Cerebellar nuclear complex (tissue), 1 donor: ENCODE measurements at places on chromosomes 6 and 20.

DNA sequence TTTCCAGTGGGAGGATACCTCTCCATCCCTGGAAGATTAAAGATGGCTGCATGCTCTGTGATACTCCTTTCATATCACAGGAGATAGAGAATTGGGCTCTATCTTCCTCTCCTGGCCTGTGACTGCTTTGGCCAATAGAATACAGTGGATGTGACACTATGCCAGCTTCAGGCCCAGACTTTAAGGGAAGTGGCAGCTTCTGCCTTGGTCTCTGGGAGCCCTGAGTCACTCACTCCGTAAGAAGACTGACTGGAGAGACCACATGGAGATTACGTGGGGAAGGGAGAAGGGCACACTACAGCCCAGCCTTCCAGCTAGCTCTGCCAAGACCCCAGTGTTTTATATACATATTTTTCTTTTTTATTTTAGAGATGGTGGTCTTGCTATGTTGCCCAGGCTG, 10.4 kb upstream of the MMP9 start:
- DNase-seq: no peak

DNA sequence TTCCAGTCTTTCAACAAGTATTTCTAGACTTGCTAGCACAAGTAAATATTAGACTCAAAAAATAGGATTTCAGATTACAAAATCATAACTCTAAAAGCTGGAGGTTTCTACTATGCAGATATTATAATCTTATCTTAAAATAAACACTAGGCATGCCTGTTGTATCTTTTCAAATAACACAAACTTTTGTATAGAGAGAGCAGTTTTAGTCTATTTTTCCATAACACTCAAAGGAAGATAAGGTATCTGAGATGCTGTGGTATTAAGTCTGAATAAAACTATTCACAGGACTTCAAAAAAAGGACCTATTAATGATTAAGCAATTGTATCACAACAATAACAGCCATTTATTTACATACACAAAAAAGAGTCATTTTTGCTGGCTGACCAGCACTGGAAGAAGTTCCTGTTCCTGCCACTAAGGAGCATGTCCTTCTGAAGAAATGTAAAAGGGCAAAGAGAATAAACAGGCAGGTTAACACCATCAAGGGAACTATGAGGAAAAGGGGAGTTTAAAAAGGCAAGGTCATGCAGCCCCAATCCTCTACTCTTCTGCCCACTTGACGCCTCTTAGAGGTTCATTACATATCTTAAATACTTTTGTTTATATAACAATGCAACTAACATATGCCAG, 39.4 kb downstream of the REPS1 start:
- DNase-seq: no peak

GRCh38 chr6:109513571-109514071, 30.6 kb upstream of the ZBTB24 start:
- DNase-seq: no peak

GRCh38 chr6:36195471-36196112, 952 bp upstream of the BRPF3 start:
- DNase-seq: no peak

DNA sequence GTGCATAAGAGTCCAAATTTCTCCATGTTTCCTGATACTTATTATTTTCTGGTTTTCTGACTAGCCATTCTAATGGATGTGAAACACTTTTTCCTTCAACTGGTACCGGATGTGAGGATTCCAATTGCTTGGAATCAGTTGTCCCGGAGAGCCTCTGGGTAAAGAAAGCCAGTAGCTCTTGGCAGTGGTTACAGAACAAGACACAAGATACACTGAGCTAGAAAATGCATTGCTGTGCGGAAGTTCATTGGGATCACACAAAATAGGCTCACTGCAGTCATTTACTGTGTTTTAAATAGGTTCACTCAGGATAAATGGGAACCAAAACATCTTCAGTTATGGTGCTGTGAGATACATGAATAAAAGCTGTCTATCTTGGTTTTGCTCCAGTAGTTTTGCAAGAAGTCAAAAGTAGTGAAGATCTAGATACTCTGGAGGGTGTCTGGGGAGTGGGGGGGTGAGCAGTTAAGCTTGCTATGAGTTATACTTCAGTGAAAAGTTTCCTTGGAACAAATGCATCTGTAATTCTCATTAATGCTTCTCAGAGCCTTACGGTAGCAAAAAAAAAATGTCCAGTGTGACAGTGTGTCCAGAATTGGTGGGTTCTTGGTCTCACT, 54.4 kb upstream of the RNF182 start:
- no peak for DNase-seq

DNA sequence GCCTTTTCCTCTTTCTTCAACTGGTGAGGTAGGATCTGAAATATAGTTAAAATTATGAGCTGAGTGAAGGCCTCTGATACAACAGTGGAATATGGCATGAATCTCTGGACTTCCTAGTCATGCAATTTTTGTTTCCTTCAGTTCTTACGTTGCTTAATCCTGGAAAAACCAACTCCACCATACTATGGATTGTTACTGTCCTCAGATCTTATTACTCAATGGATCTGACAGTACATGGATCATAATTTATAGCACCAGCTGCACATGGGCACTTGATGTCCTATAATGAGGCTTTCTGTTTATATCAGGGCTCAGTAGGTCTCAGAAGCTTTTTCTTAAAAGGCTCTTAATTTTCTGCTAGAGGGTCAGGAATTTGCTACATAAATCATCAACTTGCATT, 1341.0 kb upstream of the EYS start:
- no peak for DNase-seq

- no peak for DNase-seq
Observed at GRCh38 chr6:137903274-137903932, 36.3 kb downstream of the TNFAIP3 start.

GRCh38 chr6:43970068-43970912, 157.0 kb downstream of the MRPL14 start:
- no peak for DNase-seq

DNA sequence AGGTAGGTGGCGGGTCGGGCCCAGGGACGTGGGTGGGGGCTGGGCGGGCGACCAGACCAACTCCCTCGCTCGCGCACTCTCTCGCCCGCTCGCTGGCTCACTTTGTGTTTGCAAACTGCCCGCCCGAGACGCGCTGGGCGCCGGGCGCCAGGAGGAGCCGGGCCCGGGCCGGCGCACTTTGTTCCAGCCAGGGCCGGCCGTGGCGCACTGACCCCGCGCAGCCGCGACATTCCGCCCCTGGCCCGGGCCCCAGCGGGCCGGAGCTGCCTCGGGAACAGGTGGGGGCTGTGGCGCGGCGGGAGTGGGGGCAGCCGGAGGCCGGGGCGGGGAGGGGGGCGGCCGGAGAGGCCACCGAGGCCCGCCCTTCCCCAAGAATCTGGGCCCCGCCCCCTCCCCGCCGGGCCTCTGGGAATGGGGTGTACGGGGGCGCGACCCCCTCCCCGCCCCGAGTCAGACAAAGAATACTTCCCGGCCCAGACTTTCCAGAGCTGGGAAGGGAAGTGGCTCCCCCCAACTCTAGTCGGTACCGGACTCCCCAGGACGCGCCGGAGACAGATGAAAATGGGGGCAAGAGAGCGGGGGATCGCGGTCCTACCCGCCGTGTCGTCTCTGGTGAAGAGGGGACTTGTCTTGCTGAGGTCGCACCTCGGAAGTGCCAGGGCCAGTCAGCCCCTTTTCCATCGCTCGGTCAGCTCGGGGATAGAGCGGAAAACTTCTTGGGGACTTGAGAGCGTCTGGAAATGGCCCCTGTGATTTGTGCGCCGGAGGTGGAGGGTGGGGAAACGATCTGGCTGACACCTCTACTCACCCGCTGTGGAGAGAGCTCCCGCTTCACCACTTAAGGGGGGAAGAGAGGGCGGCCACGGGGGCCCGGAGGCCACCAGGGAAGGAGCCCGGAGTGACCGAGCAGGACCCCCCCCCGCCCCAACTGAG, 951 bp downstream of the FOXP4 start:
- DNase-seq: no peak

DNA sequence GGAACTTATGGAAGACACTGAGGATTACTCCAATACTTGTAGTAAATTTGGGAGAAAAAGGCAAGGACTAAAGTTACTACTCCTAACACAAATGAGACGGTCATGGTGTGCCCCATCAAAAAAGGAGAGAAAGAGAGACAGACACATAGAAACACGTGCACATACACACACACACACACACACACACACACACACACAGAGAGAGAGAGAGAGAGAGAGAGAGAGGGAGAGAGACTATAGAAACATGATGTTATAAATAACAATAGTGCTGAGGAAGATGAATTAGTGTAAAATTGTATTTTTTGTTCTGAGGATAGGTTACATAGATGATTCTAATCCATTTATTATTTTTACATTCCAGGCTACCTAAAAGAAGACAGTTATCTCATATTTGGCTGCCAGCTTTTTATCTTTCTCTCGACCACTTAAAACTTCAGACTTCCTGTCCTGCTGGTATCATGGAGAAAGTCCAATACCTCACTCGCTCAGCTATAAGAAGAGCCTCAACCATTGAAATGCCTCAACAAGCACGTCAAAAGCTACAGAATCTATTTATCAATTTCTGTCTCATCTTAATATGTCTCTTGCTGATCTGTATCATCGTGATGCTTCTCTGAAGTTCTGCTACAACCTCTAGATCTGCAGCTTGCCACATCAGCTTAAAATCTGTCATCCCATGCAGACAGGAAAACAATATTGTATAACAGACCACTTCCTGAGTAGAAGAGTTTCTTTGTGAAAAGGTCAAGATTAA, 10.5 kb downstream of the PLN start:
- no peak for DNase-seq

DNA sequence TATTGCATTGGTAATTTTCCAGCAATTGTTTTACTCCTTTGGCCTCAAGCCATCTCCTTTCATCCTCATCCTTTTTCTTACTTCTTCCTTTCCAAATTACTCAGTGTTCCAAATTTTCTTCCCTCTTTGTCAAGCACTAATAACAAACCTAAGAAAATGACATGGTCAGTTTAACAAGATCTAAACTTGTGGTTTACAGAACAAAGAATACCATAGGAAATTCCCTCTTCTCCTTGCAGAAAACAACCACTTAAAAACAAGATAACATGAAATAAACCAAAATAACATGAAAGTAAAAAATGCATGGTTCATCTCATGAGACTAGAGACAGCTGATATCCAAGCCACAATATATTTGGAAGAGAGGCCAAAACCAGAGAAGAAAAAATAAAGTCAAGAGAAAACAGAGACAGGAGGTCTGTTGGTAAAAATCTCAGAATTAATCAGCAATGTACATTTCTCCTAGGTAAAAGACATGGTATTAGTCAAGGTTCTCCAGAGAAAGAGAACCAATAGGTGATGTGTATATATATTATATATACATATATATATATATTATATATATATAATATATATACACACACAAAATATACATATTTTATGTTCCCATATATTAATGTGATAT, 51.0 kb upstream of the SENP6 start:
- no peak for DNase-seq

DNA sequence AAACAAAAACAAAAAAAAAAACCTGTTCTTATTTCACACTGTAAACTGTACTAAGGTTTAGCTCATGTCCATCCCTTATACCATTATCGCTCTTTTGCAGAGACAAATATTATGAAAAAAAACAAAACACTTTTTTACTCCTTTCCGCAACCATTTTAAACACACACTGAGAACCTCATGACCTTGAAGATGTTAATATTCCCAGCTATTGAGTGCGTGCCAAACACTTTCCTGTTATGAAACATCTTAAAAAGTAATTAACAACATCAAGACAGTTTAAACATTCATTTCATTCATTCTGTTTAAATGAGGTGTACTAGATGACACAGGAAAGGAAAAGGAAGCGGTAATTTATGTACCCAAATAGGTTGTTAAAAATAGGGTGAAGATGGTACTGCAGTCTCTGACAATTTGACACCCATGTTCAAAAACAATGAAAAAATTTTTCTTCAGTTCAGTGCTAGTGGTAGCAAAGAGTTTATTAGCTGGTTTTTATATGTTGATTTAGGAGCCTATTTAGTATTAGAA, 3.9 kb upstream of the ARHGAP18 start:
- no peak for DNase-seq
